Non-pigmented ciliary epithelial cell (primary cell): ENCODE measurements at places on chromosomes 6 and 20.

DNA sequence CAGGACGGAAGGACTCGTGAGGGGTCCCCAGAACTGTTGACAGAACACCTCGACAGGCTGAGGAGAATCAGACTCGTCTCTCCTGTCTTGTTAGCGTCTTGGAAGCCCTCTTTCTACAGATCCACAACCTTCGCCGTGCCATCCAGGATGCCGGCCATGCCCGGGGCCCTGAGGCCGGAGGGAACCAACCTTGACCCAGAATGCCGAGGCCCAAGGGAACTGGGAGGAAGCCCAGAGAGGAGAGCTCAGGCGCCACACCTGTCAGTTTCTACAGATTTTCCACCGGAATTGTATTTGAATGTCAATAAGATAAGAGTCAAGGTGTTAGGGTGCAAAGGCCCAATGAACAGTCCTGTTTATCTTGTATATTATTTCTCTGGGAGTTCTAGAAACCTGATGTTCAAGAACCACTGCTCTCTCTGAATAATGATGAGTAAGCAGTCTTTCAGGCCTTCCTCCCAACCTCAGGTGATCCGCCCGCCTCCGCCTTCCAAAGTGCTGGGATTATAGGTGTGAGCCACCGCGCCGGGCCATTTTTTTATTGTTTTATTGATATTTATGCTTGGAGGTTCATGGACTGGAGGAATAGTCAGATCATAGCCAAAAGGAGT, 799 bp upstream of the ME1 start:
- DNase-seq, result no peak

DNA sequence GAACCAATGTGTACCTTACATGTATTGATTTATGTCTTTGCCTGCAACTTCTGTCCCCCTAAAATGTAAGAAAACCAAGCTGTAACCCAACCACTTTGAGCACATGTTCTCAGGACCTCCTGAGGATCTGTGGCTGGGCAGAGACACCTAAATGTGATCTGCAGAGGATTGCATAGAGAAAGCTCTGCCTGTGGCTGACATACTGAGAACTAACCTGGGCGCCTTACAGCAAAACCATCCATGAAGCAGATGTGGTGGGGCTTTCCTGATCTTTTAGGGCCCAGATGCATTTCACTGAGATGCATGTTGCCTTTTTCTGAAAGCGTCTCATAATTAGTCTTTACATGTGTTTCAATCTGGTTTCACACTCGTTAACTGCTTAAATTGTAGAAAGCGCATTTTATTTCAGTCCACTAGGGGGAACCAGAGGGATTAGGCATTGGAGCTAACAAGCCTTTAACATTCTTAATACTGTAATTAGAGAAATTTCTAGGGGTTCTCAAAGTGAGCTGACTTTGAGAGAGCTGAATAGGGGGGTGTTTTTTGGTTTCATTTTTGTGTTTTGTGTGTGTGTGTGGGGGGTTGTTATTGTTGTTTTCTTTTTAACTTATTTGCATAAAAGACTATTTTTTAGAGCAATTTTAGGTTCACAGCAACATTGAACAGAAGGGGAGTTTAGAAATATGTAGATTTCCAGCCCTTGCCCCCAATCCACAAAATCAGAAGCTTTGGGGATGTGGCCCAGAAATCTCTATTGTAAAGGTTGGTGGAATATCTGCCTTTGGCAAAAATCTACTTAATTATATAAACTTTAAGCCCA, 50.9 kb upstream of the FAM184A start:
- peak; percentile 47 for DNase-seq

GRCh38 chr6:47145212-47145611, 103.1 kb upstream of the ADGRF1 start:
- no peak for DNase-seq

DNA sequence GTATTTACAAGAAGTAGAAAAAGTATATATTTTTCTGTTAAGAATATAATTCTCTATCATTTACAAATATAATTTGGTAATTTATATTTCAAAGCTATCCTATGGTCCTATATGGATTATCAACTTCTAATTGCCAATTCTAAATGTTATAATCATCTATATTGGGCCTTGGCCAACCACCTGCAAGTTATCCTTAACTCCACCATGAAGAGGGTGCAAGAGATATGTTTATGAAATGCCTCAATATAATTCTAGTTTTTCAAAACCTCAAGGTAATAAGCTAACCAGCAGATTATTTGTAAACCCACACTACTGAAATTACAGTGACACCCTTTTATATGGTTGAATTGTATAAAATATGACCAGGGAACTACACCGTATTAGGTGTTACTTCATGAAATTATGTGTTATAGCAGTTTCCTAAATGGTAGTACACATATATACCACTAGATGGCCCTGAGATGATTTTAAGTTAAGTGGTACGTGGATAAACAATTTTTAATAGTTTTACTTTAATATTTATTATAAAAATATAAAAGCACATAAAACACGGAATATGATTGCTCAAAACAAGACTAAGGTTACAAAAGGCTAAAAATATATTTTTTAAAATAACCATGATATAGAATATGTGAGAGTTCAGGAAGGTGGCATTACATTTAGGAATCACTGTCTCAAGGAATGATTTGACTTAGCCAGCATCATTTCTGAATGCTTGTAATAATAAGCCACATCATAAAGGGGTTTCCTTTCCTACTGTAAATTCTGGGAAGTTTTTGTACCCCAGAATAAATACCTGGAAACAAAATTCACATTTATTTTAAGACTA, 9.8 kb upstream of the PNISR start:
- DNase-seq, result no peak

GRCh38 chr6:128347123-128347522, 173.3 kb downstream of the PTPRK start:
- no peak for DNase-seq

- DNase-seq, result no peak
These were observed 12.1 kb downstream of the TMEM181 start for GRCh38 chr6:158571826-158572652.

GRCh38 chr6:80508885-80509630, 402.6 kb downstream of the BCKDHB start:
- no peak for DNase-seq

- peak; percentile 14 for DNase-seq
These were observed 32.9 kb upstream of the LGSN start for GRCh38 chr6:63352544-63353285.

DNA sequence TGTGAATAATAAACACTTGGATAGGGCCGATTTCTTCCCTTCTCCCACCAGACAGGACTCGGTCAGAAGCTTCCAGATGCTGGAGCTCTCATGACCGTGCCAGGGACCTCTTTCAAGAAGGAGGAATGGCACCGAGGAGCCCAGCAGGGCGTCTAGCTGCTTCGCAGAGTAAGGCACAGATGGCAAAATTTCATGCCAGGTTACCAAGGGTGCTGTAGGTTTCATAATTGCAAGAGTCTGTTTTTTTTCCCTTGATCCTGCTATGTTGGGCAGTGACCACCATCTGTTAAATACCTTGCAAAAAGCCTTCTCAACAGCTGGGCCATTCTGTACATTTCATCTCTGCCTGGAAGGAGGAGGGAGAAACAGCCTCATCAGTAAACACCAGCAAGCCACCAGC, 111.8 kb downstream of the EDN3 start:
- DNase-seq, result no peak

DNA sequence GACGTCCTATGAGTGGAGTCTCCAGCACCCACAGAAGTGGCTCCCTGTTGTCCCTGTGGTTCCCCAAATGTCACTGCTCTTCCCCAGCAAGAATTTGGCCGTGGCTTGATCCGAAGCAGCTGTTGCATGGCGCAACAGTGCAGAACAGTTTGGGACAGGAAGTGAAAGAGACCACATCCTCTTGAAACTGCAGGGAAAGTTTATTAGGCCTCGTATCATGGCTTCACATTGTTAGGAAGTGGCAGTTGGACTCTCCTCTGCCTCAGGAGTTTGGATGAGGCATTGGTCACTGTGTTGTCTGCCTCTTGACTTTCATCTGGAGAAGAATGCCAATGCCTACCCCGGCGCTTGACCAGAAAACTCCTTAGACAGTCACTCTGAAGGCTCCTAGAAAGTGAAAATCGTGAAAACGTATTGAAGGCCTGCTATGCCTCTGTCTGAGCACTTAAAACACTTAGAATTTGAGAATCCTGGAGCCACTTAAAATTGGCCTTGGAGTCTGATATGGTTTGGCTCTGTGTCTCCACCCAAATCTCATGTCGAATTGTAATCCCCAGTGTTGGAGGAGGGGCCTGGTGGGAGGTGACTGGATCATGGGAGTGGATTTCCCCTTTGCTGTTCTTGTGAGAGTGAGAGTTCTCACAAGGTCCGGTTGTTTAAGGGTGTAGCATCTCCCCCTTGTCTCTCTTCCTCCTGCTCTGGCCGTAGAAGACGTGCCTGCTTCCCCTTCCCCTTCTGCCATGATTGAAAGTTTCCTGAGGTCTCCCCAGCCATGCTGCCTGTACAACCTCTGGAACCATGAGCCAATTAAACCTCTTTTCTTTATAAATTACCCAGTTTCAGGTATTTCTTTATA, 334.9 kb upstream of the JARID2 start:
- no peak for DNase-seq

DNA sequence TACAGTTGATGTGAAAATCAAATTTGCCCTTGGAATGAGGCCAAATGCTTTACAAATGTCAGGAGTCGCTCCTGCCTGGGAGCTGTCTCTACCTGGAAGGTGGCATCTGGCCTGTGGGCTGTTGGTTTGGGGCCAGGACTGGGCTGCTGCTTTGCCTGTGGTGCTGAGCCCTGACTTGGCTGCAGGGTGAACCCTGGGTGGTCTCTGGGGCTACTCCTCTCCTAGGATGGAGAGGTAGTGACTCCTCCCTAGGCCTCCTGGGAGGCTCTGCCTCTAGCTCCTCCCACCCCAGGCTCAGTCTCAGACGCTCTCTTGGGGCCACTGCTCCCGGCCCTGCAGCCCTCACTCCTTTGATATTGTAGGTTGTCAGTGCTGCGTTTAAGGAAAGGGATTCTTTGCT, 47.5 kb downstream of the EFCAB8 start:
- DNase-seq, result no peak

DNA sequence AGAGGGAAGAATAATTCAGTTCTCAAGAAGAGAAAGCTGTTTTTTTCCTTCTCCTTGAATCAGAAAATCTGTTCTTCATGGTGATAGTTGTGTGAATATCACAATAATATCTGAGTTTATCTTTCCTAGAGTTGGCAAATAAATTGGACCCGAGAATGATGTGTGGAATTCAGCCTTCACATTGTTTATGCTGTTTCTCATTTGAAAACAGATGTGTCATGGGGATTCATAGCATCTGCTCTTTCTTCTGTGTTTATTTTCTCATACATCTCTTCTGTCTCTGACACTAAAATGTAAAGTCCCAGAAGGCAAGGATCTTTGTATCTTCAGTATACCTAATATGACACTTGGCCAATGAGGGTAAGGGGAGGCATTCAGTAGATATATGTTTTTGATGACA, 103.6 kb upstream of the SGK1 start:
- no peak for DNase-seq

GRCh38 chr6:123276546-123276980, 280.5 kb downstream of the CLVS2 start:
- DNase-seq, result no peak

- DNase-seq, result no peak
These were observed 140.0 kb downstream of the TBC1D7 start for GRCh38 chr6:13188306-13188705.

GRCh38 chr6:167153521-167153959, 4.2 kb downstream of the GPR31 start:
- DNase-seq, result no peak

GRCh38 chr20:46013829-46014516, 5.3 kb downstream of the MMP9 start:
- DNase-seq, result no peak

GRCh38 chr20:23160536-23161243, 74.6 kb upstream of the CD93 start:
- DNase-seq, result no peak

DNA sequence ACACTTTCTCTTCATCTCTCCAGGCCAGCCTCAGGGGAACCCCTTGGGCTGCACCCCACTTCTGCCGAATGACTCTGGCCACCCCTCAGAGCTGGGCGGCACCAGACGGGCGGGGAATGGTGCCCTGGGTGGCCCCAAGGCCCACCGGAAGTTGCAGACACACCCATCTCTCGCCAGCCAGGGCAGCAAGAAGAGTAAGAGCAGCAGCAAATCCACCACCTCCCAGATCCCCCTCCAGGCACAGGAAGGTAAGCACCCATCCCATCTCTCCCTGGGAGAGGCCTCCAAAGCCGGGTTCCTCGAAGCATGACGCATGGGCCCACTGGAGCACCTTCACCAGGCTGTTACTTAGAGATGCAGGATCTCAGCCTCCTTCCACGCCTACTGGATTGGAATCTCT, 11.3 kb downstream of the MDFI start:
- DNase-seq, result no peak

DNA sequence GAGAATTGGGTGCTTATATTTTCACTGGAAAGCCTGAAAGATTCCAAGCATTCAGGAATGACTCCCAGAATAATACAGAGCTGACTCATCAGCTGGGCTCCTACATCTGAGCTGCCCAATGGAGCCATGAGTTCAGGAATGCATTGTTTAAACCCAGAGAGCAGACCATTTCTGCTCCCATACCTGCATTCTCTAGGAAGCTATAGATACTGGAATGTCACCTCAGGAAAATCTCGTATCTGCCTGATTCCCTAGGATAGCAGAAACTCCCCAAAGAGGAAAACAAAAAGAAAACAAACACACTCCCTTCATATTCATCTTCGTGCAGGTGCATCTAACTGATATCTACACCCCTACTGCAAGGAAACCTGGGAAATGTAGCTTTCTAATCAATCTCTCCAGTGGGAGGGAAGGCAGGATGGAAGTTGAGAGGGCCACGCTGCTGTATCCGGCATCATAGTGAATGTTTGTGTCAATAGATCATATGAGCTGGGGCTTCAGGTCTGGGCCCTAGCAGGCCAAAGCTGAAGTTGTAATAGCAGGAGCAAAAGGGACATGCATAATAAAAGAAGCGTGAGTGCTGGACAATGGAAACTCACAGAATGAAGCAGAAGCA, 8.2 kb upstream of the SLC2A12 start:
- no peak for DNase-seq

- peak; percentile 47 for DNase-seq
These were observed 92.9 kb upstream of the ENPP5 start for GRCh38 chr6:46263707-46264086.

- no peak for DNase-seq
These were observed 4.1 kb downstream of the TTBK1 start for GRCh38 chr6:43247114-43247999.

DNA sequence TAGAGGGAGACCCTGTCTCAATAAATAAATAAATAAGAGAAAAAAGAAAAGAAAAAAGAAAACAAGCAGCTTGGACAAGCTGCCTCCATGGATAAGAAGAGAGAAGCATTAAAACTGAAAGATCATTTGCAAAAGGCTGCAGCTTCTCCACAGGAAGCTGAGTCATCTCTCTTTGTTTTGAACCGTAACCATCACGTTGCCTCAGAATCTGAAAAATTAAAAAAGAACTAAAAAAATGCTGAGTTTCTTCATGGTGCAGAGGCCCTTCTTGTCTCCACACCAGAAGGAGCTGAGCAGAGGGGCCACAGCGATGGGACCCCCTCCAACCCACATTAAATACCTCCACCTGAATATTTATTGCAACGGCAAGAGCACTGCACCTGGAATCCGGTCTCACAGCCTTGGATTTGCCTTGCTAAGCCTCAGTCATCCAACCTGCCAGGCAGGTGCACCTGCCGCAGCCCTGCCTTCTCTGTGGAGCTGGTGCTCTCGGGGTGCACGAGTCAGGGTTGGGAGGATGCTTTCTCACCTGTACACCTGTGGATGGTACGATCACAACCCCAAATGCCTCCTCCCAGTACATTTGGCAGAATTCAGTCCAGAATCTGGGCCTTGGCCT, 28.1 kb downstream of the TOX2 start:
- DNase-seq, result no peak
